ENCODE measurements at places on chromosomes 11 and 22.

DNA sequence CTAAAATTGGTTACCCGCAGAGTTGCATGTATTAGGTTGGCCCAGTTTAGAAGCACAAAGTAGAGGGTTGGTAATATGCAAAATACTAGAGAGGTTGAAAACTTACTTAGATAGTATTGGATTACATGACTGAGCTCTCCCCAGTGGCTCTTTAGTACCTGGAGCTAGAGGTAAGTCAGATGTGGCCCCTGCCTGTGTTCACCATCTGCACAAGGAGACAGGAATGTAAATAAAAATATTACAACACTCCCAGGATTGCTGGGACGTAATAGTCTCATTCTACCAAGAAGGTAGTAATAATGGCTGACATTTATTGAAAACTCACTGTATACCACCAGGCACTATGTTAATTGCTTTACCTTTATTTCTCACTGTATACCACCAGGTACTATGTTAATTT is 129.6 kb downstream of the SLC17A6 start:
- no peak for DNase-seq

DNA sequence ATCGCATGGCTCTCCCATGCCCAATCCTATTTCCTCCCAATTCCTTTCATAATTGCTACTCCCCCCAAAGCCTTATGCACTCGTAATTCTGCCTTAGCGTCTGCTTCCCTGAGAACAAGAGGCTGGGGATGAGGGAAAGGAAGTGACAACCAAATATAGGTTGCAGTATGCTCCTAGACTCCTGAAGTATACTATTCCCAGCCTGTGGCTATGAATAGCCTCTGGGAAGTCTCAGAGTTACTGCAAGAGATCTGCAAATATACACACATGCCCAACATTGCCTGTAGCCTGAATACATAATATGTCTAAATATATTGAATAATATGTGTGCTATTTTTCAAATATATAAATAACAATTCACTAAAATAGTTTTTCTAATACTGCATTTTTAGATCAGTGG is 96.1 kb upstream of the CD44 start:
- no peak for DNase-seq

GRCh38 chr22:28230671-28231070 is 311.6 kb upstream of the PITPNB start:
- no peak for DNase-seq

- DNase-seq: no peak
These were observed 695.5 kb downstream of the FAM181B start for GRCh38 chr11:82038154-82038553.

DNA sequence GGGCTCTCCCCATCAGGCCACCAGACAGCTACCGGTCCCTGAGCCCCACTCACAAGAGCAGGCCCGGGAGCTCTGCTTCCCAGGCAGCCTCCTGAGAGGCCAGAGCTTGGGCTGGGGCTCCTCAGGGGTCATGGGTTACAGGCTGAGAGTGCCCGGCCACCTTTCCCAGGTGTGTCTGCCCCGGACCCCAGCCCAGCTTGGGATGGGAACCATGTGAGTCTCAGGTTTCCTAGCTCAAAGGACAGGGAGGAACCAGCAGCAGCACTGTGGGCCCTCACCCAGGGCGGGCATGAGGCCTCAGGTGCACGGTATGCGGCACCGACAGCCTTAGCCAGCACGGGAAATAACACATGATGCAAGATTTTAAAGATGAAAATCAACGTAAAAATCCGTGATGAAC is 90.1 kb downstream of the NECTIN1 start:
- DNase-seq: no peak

DNA sequence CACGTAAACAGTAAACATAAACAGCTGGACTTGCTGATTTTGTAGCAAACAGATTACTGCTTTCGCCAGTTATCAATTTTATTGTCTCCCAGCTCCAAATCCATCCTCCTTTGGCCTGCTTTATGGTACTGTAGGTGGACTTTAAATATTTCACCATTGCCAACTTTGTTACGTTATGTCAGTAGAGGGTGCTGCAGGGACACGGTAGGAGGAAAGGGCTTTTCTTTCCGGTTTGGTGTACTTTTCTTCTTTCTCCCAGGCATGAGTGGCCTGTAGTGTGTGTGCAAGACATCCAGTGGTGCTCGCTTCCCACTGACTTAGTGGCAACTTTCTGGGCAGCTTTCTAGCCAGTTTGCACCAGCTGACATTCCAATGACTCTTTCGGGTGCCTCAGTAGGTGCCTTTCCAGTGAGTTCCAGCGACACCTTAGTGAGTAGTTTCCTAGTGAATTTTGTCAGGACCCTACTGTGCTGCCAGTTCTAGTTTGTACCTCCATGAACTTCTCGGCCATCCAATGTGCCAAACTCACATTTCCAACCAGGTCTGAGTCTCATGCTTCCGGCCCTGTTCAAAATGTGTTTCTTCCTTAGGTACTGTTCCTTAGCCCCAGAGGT is 267.6 kb upstream of the TENM4 start:
- no peak for DNase-seq

GRCh38 chr11:36356201-36356600 is 60.1 kb downstream of the PRR5L start:
- no peak for DNase-seq

GRCh38 chr11:16982256-16982671 is 31.9 kb downstream of the PLEKHA7 start:
- DNase-seq: no peak

GRCh38 chr11:13128354-13128753 is 119.2 kb downstream of the RASSF10 start:
- no peak for DNase-seq

GRCh38 chr11:16749666-16750065 is 11.2 kb downstream of the C11orf58 start:
- no peak for DNase-seq

DNA sequence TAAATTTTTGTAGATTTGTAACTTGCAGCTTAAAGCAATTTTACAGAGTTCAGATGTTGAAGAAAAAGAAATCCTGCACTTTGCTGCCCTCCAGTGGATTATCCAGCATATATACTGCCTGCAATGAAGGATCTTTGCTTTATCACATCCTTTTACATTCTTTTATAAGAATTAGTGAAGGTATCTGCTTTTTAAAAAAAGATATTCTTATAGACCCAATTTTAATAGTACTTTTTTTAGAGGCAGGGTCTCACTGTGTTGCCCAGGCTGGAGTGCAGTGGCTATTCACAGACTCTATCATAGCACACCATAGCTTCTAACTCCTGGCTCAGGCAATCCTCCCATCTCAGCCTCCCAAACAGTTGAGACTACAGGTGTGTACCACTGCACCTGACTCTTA is 60.7 kb downstream of the TTC17 start:
- DNase-seq: peak; percentile 33

DNA sequence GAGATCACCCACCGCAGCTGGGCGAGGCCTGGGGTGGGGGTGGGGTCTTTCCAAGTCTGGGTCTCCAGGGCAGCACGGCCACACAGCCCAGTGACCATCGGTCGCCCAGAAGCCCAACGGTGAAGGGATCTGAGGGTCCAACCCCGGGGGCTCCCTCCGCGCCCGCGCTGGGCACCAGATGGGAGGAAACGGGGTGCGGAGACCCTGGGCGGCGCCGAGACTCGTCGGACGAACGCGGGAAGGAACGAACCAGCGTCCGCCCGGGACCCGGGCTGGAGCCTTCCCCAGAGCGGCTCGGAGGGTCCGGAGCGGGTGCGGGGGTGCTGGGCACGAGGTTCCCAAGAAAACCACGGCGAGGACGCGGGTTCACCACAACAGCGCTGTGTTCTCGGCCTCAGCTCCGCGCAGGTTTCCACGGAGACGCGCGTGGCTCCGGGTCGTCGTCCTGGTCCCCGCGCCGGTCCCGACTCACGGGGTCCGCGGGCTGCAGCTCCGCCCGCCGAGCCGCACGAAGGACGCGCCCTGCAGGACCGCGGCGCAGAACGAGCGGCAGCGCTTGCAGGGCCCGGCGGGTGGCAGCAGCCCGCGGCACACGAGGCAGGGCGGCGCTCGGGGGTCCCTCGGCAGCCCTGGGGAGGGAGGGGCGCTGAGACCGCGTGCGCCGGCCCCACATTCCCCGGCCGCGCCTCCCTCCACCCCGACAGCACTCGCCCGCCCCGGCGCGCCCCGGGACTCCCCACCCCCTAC is 2.3 kb upstream of the IL17REL start:
- peak; percentile 13 for DNase-seq

DNA sequence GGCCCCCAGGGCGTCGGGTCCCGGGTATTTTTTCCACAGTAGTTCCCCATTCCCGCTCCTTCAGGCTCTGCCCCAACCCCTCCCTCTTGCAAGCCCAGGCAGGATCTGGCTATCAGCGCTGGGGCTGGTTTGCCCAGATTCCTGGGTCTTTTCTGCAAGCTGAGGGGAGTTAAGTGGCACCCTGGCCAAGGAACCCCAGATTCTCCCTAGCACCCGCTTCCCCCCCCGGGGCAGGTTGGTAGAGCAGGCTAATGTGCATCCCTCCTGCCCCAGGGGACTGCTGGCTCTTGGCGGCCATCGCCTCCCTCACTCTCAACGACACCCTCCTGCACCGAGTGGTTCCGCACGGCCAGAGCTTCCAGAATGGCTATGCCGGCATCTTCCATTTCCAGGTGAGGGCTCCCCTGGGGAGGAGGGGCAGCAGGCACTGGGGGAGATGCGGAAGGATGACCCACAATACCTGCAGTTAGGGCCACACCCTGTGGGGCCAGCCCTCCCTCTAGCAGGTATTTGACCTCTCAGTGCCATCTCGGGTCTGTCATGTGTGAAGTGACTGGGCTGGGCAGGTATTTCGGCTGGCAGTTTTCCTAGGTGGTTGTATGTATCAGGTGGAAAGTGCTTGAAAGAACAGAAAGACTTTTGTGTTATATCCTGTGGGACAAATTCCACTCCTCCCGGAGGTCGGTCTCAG is 1.6 kb downstream of the CAPN1 start:
- no peak for DNase-seq

DNA sequence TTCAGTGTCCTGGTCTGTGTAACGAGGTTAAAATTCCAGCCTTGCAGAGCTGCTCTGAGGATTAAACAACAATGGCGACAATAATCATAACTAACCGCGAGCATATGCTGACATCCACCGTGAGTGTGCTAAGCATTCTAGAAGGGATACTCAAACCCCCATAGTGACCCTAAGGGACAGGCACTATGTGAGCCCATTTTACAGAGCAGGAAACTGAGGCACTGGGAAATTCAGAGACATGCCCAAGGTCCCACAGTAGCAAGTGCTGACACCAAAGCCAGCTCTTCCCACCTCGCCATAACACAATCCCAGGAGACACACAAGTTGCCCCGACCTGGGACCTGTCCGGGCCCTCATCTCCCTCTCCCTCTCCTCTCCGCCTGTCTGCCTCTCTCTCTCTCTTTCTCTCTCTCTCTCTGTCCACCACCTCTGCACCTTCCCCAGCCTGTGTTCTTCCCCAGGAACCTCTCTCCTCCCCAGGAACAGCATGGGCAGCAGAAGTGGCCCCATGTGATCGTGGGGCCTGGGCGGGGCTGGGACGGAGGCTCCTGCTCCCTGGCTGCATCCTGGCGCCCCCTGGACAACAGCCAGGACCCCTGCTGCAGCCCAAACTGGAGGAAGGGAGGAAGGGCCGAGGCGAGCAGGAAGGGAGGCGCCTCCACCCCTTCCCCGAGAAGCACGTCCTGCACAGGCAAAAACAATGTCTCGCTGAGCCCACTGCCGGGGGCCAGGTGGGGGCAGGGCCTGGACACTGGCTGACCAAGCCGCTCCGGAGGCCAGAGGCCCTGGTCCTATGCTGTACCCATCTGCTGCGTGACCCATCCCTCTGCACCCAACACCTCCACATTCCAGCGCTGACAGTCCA is 14.8 kb upstream of the MFNG start:
- no peak for DNase-seq

- DNase-seq: no peak
These were observed 2.3 kb upstream of the TYMP start for GRCh38 chr22:50531962-50532674.

DNA sequence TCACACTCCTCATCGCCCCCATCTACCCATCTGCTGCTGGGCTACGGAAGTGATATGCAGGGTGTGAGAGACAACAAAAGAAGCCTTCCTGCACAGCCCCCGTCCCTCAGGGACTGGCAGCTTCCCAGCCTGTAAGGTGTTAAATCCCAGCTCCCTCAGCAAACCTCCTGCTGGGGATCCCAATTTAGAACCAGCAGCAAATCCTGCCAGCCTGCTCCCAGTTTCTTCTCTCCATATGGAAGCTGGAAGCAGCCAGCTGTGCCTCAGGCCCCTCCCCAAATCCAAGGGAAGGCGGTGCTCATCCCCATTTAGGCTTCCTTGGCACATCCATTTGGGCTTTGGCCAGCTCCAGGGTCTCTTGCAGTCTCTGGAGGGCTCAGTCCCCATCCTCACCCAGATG is 47.5 kb downstream of the PAMR1 start:
- no peak for DNase-seq

DNA sequence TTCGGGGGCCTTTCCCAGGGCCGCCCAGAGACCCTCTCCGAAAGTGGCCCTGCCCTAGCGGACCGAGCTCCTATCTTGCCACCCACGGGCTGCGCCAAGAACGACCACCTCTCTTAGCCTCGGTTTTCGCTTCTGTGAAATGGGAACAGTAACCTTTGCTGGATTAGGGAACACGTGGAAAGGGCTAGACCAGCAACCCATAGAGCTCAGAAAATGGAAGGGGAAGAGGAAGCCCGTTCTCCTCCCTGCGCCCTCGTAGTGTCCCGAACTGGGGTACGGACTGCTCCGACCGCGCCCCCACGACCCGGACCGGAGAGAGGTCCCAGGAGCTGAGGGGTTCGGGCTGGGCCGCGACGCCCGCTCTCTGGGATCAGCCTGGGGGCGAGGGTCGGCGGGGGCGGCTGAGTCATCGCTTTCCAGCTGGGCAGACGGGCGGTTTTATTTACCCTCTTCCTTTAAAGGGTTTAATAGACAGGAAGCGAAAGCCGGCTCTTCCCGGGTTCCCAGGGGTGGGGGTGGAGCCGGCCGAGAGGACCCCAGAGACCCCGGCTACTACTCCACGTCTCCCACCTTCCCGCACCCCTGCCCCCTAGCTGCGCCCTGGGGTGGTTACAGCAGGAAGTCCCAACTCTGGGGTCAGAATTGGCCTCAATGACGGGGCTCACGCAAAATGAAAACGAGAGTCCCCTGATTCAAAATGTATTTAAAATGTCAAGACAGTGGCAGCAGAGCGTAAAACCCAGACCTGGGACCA is 907 bp upstream of the PHLDA2 start:
- DNase-seq: peak; percentile 28

DNA sequence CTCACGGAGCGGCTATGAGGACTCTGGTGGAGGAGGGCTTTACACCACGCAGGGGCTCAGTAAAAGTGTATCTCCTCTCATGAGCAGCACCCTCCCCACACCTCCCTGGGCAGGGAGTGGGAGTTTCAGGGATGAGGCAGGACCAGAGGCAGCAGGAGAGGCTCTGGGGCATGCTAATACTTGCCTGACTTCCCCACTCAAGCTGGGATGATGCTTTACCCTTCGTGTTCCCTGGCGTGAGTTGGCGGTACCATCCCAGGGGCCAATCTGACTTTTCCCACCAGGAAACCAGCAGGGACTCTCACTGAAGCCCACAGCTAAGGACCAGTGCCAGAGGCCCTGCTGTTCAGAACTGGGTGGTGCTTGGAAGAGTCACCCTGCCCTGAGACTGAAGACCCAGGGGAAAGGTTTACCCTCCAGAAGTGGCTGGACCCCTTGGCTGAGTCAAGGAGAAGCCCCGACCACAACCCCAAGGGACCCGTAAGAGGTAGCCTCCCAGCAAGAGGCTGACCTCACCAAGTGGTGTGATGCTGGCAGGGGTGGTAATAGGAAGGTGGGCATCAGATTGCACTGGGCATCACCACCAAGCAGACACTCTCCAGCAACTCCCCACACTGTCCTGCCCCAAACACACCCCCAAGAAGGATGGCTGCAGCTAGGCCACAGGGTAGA is 65.6 kb downstream of the THAP12 start:
- DNase-seq: no peak

- no peak for DNase-seq
These were observed 111.0 kb downstream of the CHST1 start for GRCh38 chr11:45554230-45554967.

- DNase-seq: no peak
These were observed 274.9 kb upstream of the CADM1 start for GRCh38 chr11:115778928-115779650.

All from CD4-positive, alpha-beta T cell treated with Interleukin-2 at 100 ng/mL for 4 hours (primary cell).